Stimulated activated CD4-positive, alpha-beta T cell treated with anti-CD3 and anti-CD28 coated beads, Interleukin-2, amount 100 ng/mL, for 48 hours (primary cell): ENCODE measurements at places on chromosomes 7 and 10.

DNA sequence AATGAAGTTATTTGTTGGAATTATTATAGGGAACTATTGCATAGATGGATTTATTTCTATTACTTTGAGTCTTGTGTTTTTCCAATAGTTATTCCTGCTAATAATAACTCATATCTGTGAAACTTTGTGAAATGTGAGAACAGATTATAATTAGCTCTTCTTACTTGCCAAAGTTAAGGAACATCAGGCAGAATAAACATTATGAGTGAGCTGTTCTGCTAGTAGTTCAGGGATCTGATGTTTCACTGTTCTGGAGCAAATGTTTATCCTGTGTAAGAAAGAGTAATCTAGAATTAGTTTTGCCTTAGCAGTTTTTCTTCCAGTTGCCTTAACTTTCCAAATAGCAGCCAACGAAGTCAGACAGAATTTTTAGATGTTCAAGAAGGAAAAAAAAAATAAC, 245.2 kb upstream of the PLXDC2 start:
- no peak for DNase-seq

DNA sequence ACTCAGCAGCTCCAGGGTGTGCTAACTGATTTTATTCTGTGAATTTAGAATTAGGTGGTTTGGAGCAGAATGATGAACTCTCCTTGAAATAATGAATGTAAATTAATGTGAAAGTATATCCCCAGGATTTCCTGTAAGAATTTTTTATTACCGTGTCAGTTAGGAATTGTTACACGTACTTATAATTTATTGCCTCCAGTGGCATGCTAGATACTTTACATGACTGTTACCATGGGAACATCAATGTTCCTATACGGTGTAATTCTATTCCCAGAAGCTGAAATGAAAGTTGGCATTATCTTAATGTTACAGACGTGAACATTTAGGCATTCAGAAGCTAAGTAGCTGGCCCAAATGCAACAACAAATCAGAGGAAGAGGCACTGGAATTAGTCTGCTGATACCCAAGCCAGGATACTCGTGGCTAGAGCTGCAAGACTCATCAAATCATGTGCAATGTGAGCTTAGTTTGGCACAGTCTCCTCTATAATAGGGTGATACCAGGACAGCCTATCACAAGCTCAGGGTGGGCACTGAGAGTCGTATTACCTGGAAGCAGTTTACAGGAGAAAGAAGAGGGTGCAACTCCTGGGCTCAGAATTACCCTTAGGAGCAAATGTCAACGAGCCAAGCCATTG, 30.0 kb upstream of the PRKAR2B start:
- no peak for DNase-seq

DNA sequence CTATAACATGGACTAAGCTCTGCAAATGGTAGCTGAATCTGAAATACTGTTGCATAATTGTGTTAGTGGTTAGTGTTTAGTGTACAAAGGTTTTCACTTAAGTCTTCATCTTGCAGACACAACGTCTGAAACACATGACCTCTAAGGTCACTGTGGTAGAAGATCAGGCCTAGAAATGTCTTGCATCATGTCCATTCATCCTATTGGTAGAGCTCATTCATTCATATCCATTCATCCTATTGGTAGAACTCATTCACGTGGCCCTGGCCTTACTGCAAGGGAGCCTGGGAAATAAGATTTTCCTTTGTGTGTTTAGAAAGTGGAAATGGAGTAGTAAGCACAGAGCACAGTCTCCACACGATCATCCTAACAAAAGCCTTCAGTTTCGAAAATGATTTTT, 485.8 kb downstream of the PLXNA4 start:
- DNase-seq: no peak

DNA sequence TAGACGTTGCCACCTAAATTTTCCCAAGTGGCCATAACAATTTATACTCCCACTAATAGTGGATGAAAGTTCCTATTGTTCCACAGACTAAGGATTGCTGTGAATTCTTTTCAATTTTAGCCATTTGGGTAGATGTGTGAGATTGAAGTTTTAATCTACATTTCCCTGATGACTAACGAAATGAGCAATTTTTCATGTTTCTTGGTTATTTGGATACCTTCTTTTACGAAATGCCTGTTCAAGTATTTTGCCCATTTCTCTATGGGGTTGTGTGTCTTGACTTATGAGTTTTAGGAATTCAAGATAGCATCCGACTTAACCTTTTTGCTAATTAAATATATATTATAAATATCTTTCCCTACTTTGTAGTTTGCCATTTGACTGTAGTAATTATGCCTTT, 16.4 kb upstream of the PRKG1 start:
- no peak for DNase-seq

DNA sequence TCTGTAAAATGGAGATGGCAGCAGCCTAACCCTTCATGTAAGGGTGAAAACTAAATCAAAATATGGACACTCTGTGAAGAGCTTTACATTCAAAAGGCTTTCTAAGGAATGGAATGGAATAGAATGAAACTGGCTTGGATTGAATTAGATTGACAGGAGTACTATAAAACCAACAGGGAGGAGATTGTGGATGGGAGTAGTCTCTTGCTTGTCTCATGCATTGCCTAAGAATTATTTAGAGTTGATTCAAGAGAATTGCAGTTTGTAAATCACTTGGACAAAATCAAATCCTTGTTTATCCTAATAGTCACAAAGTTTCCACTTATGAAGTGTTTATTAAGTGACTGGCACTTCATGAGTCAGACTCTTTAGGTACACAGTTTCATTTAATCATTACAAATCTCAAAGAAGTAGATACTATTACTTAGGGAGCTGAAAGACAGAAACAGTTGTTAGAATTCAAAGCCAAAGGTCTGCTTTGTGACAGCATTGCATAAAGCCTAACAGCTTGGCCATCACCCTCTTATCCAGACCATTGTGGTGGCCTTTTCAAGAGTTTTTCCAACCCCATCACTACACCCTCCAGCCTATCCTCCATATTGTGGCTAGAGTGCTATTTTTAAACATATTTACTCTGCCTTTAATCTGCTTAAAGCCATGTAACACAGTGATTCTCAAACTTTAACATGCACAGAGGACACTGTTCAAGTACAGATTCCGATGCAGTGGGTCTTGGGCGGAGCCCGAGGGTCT, 91.9 kb upstream of the GHITM start:
- no peak for DNase-seq

- no peak for DNase-seq
Observed at GRCh38 chr10:13665516-13666262, 78.9 kb downstream of the PRPF18 start.

DNA sequence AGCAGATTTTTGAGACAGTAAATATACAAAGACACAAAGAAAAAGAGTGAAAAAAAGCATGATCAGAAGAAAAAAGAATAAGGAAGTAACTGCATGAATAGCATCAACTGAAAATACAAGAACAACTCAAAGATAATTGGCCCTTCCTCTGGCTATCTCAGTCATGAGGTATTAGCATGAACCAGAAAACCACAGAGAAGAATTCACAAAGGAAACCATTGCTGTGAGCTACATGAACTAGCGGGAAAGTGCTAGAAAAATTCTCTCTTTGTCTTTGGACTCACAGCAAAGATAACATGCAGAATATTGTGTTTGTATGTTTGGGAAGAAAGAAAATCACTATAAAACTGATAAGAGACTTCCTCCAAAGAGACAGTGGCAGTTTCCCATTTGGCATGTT, 82.9 kb downstream of the SORCS1 start:
- no peak for DNase-seq

GRCh38 chr10:228366-228765, 93.1 kb downstream of the ZMYND11 start:
- no peak for DNase-seq

DNA sequence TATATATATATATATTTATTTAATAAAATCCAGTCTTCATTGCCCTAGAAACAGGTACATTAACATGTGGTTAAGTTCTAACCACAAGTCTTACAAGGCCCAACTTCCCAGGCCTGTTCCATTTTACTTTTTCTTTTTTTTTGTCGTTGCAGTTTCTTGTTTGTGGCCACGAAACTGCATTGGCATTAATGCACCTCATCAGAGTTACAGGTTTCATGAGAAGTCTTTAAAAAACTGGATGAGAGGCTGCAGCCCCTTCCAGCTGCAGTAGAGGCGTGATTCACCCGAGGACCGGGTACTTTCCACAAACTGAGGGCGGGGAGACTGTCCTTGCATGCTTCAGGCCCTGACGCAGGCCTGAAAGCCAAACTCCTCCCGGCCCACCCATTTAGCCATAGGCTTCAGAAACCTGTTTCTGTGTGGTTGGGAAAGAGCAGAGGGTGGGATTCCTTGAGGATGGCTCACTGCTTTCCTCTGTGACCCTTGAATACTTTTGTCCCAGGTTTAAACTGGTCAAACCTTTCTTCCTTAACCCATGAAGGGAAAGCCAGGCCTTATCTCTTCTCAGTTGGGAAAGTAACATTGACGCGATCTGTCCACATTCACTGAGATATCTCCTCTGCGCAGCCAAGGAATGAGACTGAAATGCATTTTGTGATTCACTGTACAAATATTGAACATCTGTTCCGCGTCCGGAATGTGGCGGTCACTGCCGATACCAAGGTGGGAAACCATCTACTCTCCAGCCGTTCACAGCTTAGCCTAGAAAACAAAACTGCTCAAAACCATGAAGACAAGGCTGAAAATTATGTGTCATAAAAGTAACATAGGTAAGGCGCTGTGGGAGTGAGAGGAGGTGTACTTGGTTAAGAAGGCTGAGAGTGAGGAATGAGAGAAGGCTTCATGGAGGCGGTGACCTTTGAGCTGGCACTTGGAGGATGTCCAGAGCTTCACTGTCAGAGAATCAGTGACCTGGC, 311.7 kb downstream of the GATA3 start:
- DNase-seq: peak; percentile 47

DNA sequence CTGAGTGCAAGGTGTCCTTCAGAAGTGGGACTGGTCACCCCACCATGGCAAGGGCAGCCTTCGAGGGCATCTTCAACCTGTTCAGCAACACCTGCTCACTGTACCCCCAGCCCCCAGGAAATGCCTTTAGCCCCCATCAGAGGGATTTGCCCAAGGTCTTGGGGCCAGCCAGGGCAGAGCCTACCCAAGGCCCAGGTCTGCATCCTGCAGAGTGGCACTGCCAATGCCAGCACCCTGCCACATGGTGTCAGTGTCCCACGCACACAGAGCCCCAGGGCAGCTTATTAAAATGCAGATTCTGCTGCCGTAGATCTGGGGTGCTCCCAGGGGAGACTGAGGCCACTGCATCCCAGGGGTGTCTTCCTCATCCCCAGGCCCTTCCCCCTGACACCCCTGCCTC, 106.2 kb upstream of the KCTD7 start:
- DNase-seq: no peak

- DNase-seq: no peak
Observed at GRCh38 chr10:79412516-79412915, 32.9 kb downstream of the ZCCHC24 start.

DNA sequence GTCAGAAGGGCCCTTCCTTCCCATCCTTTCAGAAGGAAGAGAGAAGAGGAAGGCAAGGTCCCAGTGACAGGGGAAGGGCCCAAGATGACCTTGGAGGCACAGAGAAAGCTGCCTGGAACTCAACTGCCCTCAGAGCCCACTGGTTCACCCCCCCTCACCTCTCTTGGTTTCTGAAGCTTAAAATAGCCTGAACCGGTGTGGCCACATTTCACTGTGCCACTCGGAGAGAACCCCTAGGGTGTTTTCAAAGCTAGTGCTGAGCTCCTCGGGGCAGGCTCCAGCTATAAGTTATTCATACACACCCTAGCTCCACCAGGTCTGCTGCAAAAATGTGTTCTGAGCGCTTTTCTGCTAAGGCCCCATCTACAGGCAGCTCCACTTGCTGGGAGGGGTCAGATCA, 60.9 kb upstream of the ADRB1 start:
- no peak for DNase-seq

DNA sequence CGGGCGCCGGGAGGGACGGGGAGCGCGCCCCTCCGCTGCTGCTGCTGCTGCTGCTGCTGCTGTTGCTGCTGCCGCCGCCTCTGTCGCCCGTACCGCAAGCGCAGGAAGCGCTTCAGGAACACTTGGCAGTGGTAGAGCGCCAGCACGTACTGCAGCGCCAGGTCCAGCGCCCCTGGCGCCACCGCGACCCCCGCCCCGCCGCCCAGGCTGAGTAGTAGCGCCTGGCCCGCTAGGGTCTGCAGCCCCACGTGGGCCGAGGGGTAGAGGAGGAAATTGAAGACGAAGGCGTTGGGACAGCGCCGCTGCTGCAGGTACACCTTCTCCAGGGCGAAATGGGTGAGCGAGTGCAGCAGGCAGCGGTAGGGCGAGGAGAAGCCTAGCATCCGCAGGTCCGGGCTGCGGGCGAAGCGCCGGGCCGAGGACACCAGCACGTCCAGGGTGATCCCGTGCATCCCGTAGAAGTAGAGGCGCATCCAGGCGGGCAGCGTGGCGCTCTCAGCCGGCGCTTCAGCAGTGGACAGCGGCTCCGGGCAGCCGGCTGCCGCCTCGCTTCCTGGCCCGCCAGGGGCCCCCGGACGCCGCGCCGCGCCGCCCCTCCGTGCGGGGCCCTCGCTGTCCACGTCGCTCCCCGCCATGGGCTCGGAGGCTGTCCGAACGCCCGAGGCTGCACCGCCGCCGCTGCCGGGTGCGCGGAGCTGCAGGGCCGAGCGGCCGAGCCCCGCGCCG, at the start of gene TMEM229A:
TMEM229A (minus strand) TSS at position 699 of the 726 bp plus-strand sequence; CDS start at position 635, 64 bp downstream.
- peak; percentile 4 for DNase-seq
